ENCODE measurements at places on chromosomes 7 and 10.

GRCh38 chr10:28393956-28394568 lies 91.2 kb upstream of the MPP7 start:
- peak; percentile 51 for DNase-seq

- no peak for DNase-seq
Measured at GRCh38 chr7:97081521-97082300, 35.8 kb upstream of the SDHAF3 start.

GRCh38 chr10:104351061-104351702 lies 2.5 kb upstream of the CFAP58 start:
- DNase-seq = peak; percentile 64

DNA sequence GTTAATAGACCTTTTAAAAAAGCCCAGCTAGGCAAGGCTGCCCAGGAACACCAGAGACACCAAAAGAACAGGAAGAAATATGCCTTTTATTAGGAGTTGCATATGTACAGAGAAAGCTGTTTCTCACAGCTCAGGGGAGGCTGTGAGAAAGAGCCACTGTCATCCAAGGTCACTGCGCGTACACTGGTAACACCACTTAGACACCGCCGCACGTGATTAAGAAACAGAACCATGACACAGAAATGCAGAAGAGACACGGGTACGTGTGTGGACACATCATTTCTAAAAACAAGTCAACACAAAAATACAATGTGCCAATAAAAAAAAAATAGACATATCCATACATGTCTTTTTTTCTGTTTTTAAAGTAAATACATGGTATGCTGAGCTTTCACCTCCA lies 705.6 kb downstream of the PARD3 start:
- DNase-seq = no peak

DNA sequence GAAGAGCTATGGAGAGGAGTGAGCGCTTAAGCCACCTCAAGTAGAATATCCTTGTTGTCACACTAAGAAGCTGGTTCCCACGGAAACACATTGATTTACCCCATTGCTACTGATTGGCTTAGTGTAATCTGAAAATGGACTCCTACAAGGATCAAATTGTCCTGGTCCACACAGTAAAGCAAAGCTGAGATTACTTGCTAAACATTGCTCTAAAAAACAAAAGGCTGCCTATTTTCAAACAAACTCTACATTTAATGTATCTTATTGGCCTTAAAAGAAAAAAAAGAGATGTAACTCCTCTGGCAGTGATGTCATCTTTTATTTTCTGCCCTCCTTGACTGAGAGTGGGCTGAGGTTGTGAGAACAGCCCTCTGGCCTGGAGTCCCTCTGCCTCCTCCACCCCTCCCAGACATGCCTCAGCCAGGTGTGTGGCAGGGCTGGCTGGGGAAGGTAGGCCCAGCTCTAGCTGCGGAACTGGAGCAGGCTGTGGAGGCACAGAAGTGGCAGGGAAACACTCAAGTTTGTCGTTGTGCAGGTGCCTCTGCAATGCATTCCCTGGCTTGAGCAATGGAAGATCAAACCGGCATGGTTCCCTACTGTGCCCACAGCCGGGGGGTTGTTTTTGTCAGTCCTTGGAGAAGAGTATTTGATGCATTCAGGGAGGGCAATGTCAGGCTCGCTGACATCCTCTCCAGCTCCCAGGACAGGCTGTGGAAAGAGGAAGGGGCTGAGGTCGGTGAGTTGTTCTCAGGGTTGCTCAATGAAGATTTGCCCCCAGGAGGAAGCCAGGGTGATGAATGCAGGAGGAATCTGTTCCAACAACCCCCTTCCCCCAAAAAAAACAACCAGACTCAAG lies 9.1 kb downstream of the KLF6 start:
- DNase-seq = peak; percentile 51

DNA sequence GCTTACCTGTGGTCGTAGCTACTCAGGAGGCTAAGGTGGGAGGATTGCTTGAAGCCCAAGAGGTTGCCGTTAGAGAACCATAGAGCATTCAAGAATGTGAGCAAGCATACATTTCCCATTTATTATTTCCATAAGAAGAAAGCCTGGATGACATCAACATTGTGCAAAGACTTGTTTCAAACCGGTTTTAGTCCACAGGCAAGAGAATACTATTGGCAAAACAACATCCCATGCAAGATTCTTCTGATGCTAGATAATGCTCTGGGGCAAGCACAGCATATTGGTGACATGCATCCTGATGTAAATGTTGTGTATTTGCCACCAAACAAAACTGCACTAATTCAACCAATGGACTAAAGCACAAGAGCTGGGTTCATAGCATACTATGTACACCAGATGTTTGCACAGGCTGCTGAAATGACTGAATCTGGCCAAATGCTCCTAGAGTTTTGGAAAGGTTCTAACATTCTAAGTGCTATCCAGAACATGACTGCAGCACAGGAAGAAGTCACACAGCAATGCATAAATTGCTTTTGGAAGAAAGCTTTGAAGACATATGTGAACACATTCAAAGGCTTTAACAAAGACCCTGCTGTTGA lies 42.6 kb downstream of the OTUD1 start:
- no peak for DNase-seq

GRCh38 chr10:988667-989545 lies 672 bp downstream of the GTPBP4 start:
- DNase-seq = no peak

DNA sequence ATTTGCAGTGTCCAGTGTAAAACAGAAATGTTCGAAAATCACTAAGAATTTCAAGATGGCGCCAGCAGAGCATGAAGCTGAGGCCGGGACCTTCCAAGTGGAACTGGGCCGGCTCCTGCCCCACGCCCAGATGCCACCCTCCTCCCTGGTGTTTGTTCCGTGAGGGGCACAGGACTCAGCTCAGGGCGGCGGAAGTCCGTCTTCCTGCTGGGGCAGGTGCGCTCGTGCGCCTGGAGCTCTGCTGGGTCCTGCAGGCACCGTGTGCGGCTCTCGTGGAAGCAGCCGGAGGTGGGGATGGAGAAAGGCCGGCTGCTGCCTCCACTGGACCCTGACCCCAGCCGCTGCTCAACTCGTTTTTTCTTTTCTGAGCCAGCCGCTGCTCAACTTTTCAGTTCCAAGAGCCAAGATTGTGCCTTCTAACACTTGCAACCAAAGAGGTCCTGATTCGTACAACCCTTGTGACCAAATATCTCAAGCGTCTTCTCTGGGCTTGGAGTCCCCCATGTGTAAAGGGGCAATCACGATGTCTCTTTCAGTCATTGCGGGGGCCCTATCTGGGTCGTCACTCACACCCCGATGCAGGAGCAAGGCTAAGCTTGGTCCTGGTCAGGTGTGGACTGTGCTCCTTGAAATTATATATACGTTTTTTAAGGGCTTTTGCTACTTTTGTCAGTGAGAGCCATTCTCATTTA lies 334.4 kb downstream of the ADARB2 start:
- DNase-seq = no peak

GRCh38 chr7:134690016-134690415 lies 43.4 kb downstream of the BPGM start:
- no peak for DNase-seq

DNA sequence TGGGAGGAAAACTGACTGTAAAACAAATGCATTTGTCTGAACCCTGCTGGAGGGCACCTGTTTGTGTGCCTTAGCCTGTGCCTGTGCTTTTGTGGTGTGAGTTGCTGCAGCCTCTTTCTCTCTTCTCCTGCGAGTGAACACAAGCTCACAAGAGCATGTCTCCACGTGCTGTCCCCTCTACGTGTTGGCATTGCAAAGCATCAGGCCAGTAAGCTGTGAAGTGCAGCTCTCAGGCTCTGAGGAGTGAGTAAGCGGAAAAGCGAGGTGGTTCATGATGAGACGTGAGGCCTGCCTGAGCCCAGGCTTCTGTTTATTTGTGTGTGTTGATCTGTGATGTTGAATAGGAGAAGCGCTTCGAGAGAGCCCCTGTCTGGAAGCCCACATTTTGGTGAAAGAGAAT lies 85.6 kb upstream of the PDCD4 start:
- no peak for DNase-seq

GRCh38 chr10:58457761-58458616 lies 54.7 kb upstream of the BICC1 start:
- no peak for DNase-seq

DNA sequence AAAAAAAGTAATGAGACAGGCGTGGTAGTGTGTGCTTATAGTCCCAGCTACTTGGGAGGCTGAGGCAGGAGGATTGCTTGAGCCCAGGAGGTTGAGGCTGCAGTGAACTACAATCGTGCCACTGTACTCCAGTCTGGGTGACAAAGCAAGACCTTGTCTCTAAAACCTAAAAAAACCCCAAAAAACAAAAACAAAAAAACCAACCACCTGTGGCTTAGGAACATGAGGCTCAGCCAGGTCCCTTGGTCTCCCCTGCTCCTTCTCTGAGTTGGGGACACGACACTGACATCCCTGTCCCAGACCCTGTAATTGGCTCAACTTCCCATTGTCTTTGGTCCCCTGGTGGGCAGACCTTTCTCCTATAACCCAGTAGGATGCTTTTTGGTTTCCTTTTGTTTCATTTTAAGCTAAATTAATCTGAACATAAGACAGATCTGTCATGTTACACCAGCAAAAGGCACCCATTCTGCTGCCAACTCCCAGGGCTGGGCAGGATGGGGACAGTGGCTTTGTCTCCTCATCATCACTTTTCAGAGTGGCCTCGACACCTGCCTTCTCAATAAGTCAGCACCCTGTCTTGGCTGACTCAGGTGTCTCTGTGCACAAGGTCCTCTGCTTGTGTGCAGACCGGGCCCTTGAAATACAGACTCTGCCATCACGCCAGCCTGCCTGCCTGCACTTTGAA lies 74.4 kb downstream of the MYL10 start:
- DNase-seq = no peak

- DNase-seq = peak; percentile 88
Measured at GRCh38 chr7:81846398-81846797, 76.6 kb upstream of the HGF start.

GRCh38 chr10:88491314-88491713 lies 91.8 kb downstream of the RNLS start:
- DNase-seq = no peak

DNA sequence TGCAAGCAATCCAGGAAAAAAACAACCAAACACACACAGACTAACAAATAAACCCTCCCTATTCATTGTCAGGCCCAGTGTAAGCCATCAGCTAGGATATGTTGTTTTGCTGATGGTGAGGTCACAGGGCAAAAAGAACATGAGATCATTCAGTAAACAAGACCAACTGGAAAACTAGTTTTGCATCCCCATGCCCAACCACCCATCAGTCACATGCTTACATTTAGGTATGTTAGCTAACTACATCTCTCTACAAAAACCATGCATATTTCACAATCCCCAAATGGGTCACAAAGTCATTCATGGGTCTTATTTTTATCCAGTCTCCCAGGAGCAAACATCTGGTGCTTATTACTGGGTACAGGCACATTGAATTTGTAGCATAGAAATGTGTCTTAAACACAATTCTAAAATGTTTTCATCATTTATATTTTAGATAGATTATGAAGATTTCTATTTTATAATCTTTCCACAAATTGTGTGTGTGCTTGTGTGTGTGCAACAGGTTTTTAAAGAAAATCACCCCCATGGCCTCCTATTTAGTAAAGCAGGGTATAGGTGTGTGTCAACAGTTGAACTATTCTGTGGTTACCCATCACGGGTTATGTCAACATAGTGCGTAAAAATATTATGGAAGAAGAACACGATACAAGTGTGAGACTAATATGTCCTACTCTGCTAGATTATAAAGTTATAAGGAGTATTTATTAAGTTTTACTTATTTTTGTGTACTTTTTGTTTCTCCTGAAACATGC lies 103.8 kb upstream of the AKR1E2 start:
- DNase-seq = no peak

- peak; percentile 6 for DNase-seq
Measured at GRCh38 chr10:28248092-28248491, 54.8 kb downstream of the MPP7 start.

GRCh38 chr10:103504181-103504783 lies 10.8 kb downstream of the NEURL1 start:
- no peak for DNase-seq

GRCh38 chr7:27179503-27180430 lies 5.3 kb downstream of the HOXA11 start:
- no peak for DNase-seq
